Cardiac septum (tissue), 1 donor: ENCODE measurements at places on chromosomes 16 and 17.
A peak's percentile ranks its signal among the peaks of the same experiment; 100 is the strongest.

DNA sequence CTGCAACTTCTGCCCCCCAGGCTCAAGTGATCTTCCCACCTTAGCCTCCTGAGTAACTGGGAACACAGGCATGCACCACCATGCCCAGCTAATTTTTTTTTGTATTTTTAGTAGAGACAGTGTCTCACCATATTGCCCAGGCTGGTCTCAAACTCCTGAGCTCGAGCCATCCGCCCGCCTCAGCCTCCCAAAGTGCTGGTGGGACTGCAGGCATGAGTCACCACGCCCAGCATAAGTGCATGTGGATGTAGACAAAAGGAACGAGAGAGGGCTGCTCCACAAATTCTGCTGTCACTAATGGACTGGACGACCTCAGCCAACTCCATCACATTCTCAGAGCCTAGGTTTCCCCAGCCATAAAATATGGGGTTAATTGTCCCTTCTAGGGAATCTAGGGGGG, 7.7 kb upstream of the SP2 start:
- no peak for DNase-seq

DNA sequence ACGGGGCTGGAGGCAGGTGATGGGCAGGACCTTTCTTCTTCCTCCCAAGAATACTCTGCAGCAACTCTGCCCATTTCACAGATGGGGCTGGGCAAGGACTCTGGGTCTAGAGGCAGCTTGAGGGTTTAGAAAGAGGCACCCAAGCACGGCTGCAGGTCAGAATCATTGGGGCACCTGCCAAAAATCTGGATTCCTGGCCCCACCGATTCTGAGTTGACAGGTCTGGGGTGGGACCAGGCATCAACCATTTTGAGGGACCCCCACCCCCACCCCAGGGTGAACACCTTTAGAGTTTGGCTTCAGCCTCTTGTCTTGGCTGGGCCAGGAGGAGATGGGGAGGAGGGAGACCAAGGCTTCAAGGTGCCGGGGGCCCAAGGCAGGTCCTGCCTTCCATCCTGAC, 5.3 kb downstream of the SPPL2C start:
- DNase-seq, result no peak

DNA sequence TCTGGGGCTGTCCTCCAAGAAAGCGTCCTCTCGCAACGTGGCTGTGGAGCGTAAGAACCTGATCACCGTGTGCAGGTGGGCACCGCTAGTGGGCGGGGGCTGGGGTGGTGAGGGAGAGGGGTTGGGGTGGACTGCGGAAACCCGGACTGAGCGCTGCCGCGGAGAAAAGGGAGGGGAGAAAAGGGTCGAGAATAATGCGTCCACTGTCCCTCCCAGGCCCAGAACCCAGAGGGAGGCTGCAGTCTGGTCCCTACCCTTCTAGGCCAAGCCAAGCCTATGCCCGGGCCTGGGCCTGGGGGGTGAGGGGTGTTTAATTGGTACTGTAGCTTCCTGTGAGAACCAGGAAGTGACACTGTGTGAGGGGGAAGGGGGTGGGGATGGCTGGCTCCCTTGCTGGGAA, 464 bp downstream of the RUNDC3A start:
- no peak for DNase-seq

- DNase-seq, result no peak
These were observed 19.7 kb downstream of the ZFHX3 start for GRCh38 chr16:73028263-73028662.

DNA sequence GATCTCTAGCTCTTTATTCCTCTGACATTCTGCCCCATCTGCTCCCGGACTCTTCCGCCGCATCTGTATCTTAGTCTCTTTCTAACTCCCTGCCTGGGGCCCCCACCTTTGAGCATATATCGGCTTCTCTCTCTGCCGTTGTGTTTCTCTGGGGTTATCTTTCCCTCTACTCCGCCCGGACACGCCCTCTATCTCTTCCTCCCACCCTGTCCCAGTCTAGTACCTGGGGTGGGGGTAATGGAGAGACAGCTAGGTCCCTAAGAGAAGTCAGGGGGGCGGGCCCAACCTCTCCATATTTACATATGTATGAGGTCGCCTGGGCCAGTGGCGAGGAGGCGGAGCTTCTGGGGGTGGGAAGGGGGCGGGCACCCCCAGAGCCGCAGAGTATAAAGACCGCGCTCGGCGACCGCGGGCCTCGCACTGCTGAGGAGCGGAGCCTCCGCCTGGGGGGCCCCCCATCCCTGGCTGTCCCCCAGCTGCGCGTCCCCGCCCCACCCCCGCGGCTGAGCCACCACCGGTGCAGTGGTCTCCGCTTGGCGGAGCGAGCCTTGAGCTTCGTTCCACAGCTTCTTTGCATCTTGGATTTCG, at the start of gene ATP1B2:
TSS of gene ATP1B2 (plus strand) at position 418 of the 588 bp plus-strand sequence. CDS start 593 bp downstream, outside the sequence.
- no peak for DNase-seq

DNA sequence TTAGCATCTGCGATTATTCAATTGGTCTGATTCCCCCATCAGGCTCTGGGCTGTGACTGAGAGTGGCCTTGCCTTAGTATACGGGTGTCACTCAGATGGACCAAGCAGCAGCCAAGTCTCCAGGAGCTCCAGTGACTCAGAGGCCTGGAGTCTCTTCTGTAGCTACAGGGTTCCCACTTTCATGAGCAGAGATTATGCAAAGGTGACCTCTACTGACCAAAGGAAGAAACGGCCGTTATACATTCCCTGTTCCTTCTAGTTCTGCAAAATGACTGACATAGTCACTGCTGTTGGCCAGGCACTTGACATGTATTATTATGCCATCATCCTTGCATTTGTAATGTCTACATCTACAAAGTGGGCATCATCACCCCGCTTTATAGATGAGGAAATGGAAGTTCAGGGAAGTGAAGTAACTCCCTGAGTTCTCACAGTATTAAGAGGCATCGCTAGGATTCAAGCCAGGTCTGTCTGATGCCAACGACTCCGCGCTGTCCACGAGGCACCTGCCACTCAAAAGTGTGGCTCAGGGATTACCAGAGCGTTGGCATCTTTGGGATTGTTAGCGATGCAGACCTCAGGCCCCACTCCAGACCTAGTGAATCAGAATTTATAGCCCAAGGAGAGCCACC, 23.3 kb downstream of the SLC38A7 start:
- DNase-seq, result no peak

DNA sequence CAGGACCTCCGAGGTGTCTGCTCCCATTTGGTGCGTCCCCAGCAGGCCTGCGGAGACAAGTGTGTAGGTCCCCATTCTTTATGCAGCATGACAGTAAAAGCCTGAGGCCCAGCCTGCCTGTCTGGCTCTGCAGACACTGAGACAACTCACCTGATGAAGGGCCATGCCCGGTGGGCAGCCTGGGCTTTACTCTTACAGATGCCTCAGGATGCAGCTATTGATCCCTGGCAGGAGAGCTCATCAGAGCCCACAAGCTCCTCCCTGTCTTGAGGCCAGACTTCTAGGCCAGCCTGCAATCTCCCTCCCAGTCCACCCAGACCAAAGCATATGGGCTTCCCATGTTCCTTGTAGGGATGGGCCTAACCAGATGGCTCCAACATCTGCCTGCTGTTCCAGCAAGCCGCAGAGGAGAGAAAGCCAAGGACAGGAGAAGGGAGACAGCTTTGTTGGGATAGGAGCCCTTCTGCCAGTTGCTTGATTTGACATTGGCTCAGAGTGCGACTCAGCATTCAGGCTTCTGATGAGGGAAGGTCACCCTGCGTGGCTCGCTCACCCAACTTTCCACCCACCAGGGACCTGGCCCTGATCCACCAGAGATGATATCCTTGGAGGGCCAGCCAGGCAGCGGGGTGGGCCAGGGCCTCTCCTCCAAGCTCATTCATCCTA, 87.5 kb downstream of the SOCS1 start:
- DNase-seq, result no peak

GRCh38 chr16:66712512-66712911, 16.0 kb upstream of the CMTM4 start:
- no peak for DNase-seq

GRCh38 chr17:62617894-62618472, 9.5 kb upstream of the MRC2 start:
- DNase-seq, result no peak

GRCh38 chr17:40872416-40872815, 5.4 kb upstream of the KRT12 start:
- no peak for DNase-seq

DNA sequence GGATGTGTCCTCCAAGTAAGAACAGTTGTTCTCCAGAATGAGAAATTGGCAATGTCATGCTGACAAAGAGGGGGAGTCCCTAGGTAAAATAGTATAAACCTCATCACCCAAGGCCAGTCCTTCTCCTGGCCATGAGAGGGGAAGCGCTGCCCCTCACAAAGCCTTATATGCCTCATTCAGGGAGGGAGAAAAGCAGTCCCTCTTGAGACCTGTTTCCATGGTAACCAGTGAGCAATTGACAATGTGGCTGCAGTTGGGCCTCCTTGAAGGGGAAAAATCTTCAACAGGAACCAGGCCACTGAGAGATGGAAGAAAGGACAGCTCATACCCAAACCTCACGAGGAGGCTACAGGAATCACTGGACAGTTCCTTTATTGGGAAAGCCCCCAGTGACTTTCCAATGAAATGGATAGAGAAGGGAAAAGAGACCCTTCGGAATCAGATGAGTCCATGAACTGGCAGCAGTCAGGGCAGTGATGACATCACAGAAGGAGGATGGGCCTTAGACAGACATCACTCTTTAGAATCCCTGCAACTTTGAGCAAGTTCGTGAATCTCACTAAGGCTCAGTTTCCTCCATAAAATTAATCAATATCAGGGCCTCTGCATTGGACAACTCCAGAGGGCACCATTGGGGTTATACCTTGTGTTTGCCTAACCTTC, 275.7 kb downstream of the TOX3 start:
- no peak for DNase-seq

DNA sequence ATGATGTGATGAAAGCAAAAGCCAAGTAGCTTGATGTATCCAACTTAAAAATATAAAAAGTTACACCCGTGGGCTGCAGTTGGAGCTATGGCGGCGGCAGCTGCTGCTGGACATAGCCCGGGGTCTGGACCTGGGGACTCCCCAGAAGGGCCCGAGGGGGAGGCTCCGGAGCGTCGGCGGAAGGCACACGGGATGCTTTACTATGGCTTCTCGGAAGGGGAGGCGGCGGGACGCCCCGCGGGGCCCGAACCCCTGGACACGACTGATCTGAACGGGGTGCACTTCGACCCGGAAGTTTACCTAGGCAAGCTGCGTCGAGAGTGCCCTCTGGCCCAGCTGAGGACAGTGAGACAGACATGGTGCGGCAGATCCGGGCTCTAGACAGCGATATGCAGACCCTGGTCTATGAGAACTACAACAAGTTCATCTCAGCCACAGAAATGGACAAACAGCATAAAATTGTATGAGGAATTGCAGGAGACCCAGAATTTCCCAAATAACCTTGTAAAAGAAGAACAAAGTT, 109.5 kb upstream of the EEF2KMT start:
- no peak for DNase-seq

- no peak for DNase-seq
These were observed 250.4 kb upstream of the N4BP1 start for GRCh38 chr16:48860341-48860740.

DNA sequence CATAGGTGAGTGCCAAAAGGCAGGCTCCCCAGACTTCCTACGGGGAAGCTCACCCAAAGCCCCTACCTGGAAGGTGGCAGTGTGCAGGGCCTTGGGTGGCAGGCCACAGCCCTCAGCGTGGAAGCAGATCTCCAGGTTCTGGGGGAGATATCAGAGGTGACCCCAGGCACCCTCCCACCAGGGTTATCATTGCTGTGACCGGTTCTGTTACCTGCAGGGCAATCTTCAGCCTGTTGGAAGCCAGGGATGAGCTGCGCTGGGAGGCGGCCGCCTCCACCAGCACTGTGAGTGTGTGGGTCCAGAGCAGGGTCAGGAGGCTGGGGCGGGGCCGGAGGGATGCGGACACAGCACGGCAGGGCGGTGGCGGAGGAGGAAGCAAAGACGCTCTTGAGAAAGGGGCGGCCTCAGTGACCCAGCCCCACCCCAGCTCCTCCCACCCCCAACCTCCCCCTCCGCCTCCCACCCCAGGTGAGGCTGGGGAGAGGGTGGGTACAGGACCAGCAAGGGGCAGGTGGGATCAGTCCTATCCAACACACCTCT, 13.1 kb downstream of the UNC13D start:
- DNase-seq, result no peak

DNA sequence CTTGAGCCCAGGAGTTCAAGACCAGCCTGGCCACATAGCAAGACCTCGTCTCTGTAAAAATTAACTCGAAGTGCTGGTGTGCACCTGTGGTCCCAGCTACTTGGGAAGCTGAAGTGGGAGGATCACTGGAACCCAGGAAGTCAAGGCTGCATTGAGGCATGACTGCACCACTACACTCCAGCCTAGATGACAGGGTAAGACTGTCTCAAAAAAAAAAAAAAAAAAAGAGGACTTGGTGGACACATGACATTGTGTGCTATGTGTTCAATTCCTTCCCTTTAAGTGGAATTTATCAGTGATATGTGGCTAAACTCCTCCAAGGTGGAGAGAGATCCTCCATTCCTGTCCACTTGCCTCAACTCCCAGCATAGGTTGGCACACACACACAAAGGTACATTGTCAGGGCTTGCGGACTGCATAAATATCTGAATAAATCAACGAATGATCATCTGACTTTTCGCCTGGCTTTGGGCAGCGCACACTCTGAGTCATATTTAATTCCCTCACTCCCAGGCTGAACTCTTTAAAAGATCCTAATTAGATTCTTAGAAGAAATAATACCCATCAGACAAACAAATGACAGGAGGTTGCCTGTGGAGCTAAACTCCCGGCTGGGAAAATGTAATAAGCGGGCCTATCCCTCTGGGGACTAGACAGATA, 25.0 kb upstream of the SYT17 start:
- no peak for DNase-seq

DNA sequence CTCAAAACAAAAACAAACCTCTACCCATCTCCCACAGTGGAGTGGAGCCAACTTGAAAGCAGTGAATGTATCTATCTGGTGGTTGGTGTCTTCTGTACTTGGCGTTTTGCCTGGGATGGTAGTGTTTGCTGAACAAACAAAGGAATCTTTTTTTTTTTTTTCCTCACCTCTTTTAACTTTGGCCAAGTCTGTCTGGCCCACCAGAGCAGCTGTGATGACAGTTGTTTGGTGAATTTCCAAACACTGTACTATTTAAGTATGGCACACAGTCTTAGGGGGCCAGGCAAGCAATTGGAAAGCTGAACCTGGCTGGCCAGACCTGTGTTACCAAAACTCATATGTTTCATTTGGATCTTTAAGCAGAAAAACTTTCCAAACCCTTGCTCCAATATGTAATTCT, 101.8 kb upstream of the CDH13 start:
- DNase-seq, result no peak

- DNase-seq, result no peak
These were observed 53.4 kb downstream of the GAS7 start for GRCh38 chr17:10144982-10145381.

DNA sequence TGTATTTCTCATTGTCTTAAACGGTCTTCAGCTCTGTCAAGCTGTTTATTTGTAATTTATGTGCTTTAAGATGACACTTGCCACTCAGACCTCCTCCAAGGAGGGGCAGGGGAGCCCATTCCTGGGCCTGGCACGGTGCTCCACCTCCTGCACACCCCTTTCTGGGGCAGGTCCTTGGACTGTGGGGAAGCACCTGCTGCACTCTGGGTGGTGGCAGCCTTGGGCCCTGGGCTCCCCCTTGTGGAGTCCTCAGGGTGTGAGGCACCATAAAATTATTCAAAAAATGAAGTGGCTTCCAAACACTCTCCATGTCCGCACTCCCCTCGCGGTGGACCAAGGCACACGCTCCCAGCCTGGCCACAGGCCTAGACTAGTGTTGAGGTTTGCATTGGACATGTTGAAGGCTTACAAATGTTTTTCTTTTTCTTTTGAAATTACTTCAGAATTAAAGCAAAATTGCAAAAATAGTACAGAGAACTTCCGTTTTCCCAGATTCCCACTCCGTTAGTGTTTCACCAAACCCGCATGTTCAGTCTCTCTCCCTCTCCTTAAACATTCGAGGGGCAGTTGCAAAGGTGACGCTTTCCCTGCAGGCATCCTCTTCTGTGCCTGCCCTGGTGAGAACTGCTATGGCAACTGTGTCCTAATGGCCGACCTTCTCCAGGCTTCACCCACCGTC, 32.4 kb downstream of the FOXK2 start:
- DNase-seq, result peak; percentile 89
